ENCODE measurements at places on chromosomes 7 and 10. TPM values are rescaled to one million over a fixed set of nuclear protein-coding genes. Genes with fewer than 3 reads are reported as not detected.

Gene FANK1
- 13.1 TPM for polyA plus RNA-seq

Gene SCART1
- polyA plus RNA-seq, result 3.8 TPM

Gene RET
- polyA plus RNA-seq, result 16.7 TPM

Gene PON1
- polyA plus RNA-seq, result 0.33 TPM

- no peak for DNase-seq
Measured at GRCh38 chr7:55593515-55594318, 21.4 kb upstream of the VOPP1 start.

DNA sequence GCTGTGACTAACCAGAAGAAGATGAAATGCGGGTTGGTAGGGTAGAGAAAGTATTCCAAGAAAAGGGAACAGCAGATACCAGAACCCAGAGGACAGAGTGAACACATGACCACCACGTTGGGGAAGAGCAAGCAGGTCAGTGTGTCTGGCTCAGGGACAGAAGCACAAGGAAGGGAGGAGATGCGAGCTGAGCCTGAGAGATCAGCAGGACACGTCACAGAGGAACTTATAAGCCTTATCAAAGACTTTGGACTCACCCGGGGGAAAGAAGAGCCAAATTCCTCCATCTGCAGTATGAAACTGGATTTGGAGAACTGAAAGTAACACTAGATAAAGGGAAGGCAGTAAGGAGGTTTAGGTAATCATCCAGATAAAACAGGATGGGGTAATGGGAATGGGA, 232.1 kb upstream of the NPVF start:
- DNase-seq, result no peak
